ENCODE measurements at places on chromosomes 5 and 9.

- no peak for DNase-seq
Measured at GRCh38 chr9:131214286-131214856, 61.9 kb downstream of the FAM78A start.

DNA sequence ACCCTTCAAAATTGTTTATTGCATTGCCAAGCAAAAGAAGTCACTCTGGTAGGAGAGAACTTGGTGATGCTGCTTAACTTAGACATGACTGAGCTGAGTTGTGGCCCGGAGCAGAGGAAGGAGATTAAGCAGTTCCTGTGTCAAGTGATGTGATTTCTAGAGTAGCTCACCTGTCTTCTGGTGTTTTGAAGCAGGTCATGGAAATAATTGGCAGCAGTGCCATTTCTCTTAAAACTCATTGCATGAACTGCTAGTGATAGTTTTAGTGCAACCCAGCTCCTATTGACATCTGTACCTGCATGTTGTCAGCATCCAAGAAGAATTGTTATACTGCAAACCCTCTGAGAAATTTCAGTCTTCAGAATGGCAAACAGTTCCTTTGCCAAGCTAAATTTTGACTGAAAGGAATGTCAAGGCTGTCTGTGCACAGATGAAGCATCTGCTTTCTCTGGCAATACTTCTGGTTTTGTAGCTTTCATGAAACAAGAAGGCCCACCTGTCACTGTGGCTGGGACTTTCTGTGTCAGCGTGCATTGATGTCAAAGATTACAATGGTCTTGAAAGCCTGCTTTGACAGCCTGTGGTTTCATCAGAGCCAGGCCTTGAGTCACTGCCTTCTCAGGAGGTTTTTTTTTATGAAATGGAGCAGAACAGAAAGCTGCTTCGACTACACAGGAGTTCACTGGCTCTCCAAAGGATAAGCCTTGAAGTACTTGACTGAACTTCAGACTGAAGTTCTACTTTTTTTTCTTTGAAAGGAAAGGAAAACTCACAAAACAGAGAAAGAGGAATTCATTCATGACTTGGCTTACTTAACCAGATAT is 90.6 kb downstream of the RALGPS1 start:
- DNase-seq: no peak

DNA sequence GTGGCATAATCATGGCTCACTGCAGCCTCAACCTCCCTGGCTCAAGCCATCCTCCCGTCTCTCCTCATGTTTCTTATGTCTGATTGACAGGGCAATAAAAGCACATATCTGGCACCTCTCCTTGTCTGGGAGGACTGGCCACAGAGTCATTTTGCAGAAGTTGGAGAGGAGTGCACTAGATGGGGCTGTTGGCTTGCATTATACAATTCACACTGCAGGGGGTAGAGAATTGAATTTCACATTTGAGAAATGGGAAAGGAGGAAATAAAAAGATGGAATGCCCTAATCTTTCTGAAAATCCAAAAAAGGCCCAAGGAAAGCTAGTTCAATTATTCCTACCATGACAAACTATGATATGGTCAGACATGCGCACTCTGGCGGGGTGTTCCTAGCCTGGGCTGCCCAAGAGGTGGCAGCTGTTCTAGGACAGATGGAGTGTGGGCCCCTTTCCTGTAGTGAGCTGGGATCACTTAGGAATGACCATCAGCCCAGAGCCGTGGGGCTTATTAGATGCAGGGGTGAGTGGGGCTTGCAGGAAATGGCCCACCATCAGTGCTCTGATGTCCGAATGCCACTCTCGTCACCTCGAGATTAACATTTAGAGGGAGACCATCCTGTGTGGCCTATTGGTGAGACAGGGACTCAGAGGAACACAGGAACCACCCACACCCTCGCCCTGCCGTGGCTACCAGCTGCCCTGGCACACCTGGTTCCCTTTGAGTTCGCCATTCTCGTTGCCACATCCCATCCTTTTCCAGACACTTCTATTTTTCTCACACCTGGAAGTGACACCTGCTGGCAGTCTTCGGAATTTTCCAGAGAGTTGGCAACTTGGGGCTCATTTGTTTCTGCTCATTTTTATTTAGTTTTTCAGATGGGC is 21.8 kb upstream of the ANKRD18A start:
- peak; percentile 40 for DNase-seq

GRCh38 chr5:72283358-72283757 is 36.7 kb downstream of the MRPS27 start:
- DNase-seq: no peak

All from D341Med (cell line).